Left kidney (tissue), 8 donors: ENCODE measurements at places on chromosomes 4 and X. TPM values are rescaled to one million over a fixed set of nuclear protein-coding genes. Genes with fewer than 3 reads are reported as not detected.
A peak's percentile ranks its signal among the peaks of the same experiment; 100 is the strongest.

GRCh38 chr4:7342223-7343080, 92.3 kb downstream of the PSAPL1 start:
- peak; percentile 60 for DNase-seq

Gene NEIL3
- 9.3 TPM for polyA plus RNA-seq

Gene FGFR3
- polyA plus RNA-seq: 87.6 TPM

- no peak for DNase-seq
These were observed 94.9 kb downstream of the ENPP6 start for GRCh38 chr4:184122631-184123408.

Gene MAGEC1
- not detected for polyA plus RNA-seq

Gene PNPLA4
- 25.2 TPM for polyA plus RNA-seq

- no peak for DNase-seq
These were observed 658 bp downstream of the SH3TC1 start for GRCh38 chr4:8199594-8200301.

- no peak for DNase-seq
These were observed 311.5 kb downstream of the OPHN1 start for GRCh38 chrX:68121835-68122234.

GRCh38 chrX:23857363-23857762, 50.4 kb downstream of the APOO start:
- DNase-seq: no peak

GRCh38 chr4:39642885-39643552, 4.4 kb upstream of the SMIM14 start:
- DNase-seq: no peak

DNA sequence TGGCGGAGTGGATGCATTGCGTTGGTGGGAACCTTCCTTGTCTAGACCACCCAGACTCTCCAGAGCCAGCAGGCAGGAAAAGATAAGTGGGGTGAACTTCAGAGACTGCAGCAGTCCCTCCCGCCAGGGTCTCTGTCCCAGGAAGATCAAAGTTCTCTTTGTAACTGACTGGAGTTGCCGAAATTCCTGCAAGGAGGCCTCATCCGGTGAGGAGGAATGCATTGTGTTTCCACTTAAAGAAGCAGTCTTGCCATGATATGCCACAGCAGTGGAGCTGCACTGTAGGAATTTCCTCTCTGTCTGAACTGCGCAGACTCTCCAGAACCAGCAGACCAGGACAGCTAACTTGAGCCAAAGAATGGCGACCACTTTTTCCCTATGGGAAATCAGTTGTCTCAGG, 1190.4 kb downstream of the TECRL start:
- DNase-seq: no peak

- no peak for DNase-seq
These were observed 158.8 kb upstream of the AADAT start for GRCh38 chr4:170248576-170248975.

Gene VSIG1
- 1.1 TPM for polyA plus RNA-seq

GRCh38 chr4:118857760-118858159, 21.8 kb upstream of the SEC24D start:
- DNase-seq: no peak

- DNase-seq: no peak
These were observed 29.2 kb downstream of the GRID2 start for GRCh38 chr4:92333016-92333415.

- no peak for DNase-seq
These were observed 2.9 kb downstream of the TMEM131L start for GRCh38 chr4:153469031-153469430.

DNA sequence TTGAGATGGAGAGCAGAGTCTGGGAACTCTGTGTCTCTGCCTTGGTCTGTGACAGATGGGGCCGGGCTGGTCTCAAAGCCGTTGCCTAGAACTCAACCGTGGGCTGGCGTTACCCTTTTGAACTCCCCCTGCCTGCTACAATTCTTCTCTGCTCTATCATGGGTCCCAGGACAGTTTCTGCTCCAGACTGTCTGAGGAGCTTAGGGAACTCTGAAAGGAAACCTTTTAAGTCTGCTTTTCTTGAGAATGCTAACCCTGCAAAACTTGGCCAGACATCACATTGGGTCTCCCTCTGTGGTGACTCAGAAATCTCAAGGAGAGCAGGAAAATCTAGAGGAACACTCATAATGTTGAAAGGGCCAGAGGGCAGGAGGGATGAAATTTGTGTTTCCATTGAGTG, 240.6 kb downstream of the CBR4 start:
- no peak for DNase-seq

Gene NOX1
- polyA plus RNA-seq: 0.93 TPM

- DNase-seq: no peak
These were observed 144.7 kb downstream of the FAM47A start for GRCh38 chrX:33987458-33987857.

- DNase-seq: no peak
These were observed 120.5 kb downstream of the TBCK start for GRCh38 chr4:106195435-106195950.
